Hematopoietic multipotent progenitor cell treated with erythropoietin and hydrocortisone succinate and interleukin-3 and kit ligand, for 4 days (in vitro differentiated cells): ENCODE measurements at places on chromosomes 3 and 15.

- peak; percentile 58 for DNase-seq
These were observed 18.6 kb upstream of the SENP7 start for GRCh38 chr3:101531473-101532086.

GRCh38 chr15:31483053-31483985 lies 156.7 kb downstream of the KLF13 start:
- DNase-seq: peak; percentile 48

GRCh38 chr15:82870727-82871320 lies 61.4 kb downstream of the WHAMM start:
- peak; percentile 89 for DNase-seq

DNA sequence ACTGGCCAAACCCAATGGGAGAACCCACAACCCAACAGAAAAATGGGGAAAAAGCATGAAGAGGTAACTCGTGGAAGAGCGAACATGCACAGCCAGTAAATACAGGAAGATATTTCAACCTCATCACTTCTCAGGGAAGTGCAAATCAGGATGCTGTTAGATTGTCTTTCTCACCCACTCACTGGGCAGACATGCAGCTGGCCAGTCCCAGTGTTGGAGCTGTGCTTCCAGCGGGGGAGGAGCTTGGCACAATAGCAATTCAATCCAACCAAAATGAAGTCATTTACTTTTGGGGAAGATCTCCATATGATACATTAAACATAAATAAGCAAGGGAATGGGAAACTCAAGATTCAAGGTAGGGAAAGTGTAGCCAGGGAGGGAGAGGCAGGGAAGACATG lies 12.1 kb downstream of the WNT7A start:
- DNase-seq: no peak

DNA sequence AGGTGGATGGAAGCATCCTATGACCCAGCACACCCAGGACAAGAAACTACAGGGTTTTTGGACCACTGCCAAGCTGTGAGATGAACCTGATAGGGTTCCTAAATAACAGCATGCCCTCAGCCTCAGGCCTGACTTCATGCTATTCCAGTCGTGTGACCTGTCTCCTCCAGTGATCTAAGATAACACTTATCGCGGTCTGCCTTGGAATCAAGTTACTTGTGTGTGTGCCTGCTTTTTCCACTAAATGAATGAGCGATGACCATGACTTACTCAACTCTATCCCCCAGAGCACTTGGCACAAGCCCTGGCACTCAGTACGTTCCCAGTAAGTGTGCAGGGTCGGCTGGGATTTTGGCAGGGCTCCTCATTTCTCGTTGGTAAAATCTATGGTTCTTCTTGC lies 172.7 kb upstream of the TP63 start:
- peak; percentile 22 for DNase-seq

GRCh38 chr3:41209646-41210045 lies 10.3 kb downstream of the CTNNB1 start:
- DNase-seq: no peak

DNA sequence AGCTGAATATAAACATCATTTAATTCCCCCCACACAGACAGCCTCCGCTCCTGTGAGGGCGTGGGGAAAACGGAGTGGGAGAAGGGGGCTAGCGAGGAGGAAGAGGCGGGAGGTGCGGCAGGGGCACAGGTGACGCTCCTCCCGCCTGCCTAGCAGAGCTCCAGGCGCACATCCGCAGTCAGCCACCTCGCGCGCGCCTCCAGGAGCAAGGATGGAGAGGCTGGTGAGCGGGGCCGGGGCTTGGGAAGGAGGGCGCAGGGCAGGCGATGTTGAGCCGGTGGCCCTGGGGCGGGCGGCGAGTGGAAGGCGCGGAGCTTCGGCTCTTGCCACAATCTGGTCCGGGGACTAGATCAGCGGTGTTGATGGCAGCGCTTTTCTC lies at the start of gene CD200:
Gene CD200, plus strand, starts transcription at position 155 of the 379 bp plus-strand sequence. Its CDS starts 57 bp downstream, at position 212.
- peak; percentile 57 for DNase-seq

DNA sequence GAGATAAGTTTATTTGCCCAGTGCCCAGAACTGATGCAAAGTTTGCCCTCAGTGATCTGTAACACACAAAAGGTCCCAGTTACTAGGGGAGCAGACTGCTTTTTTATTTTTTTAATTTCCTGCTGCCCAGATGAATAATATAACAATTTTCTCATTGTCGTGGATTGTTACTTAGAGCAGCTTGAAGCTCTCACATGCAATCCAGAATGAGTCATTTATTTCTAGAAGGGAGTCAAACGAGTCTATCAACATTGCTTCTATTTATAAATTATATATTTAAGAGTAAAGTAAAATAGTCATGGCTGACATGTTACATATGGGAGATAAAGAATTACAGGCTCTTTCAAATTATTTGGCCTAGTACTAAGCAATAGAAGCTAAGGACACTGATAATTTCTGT lies 41.3 kb downstream of the MEIS2 start:
- no peak for DNase-seq

DNA sequence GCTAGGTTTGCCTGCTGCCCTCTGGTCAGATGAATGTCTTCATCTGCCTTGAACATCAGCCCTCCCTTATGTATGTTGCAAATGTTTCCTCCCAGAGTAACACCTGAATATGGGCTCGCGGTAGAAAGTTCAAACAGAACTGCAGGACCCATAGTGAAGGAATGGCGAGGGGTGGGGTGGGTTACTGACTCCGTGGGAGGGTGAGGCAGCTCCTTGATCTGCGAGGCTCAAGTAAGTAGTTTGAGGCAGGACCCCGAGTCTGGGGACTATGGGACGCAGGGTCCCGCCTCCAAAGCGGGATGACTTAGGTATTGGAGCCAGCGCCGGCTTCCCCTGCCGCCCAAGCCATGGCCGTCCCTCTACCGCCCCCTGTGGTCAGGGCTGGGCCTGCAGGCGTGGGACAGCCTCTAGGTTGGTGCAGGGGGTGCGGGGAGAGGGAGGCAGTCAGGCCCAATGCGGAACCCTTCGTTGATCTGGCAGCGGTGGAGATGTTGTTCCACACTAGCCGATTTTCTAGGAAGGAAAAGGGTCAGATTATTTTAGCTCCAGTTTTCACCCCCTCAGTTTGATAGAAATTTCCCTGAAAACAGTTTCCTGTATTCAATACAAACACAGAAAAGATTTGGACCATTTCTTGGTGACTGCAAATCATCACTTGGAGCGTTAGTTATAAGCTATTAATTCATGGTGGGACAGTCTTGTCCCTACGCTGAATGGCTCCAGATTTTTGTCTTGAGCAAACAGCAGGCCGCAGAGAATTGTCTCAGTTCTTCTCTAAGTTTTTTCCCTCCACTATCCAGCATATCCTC lies 72.3 kb downstream of the CORO2B start:
- DNase-seq: peak; percentile 76

- no peak for DNase-seq
These were observed 85.8 kb upstream of the RGMA start for GRCh38 chr15:93174836-93175235.

DNA sequence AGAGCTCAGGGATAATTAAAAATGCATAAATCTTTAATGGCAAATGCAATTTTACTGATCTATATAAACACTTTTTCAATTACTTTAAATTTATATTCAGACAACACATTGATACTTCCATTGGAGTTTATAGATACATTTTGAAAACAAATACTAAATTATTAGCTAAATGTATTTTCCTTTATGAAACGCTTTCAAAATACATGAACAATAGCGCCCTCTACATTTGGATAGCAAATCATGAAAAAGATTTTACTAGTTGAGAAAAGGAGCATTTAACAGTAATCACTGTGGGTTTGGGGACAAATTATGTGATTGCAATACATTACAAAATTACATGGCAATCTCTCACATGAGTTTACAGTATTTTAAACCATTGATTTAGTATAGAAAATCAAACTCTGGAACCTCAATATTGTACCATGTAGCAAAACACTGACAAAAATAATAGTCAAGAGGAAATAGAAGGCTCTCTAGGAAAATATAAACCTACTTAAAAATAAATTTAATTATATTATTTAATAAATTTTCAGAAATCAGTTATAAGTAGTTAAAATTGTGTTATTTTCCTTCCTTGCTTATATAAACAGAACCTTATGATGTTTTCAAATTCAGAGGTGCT lies 207.9 kb downstream of the ZIC1 start:
- DNase-seq: peak; percentile 60

DNA sequence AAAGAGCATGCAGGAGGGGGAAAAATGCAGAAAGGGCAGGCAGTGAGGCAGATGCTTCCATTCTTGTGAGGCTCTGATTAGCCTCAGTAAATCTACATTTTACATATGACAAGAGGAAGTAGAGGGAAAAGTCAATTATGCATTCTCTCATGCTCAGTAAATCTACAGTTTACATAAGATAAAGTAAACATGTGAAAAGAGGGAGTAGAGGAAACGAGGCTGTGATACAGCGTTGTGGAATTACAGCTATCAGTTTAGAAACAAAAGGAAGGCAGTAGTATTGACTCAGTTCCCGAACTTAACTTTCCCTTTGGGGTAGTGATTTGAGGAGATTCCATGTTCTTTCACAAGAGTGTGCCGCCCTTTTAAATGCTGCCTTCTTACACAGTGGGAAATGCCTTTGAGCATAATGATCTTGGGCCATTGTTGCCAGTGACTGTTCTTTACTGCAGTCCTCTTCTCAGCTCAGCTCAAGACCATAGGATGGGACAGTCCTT lies 39.3 kb downstream of the OSTN start:
- no peak for DNase-seq

DNA sequence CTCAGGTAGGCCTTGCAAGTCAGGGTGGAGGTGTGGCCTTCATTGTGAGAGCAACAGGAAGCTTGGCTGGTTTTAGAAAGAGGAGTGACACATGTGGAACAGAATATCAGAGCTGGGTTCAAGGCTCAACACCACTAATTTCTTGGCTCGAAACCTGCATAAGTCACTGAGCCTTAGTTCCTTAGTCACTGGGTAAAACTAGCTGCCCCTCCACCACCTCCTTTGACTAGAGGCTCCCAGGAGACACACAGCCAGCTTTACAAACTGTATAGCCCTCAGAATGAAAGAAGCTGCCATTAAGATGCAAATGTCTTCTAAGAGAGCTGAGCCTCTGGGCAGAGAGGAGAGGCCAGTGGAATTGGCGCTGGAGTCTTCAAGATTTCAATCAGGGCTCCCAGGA lies 67.7 kb downstream of the CERS3 start:
- no peak for DNase-seq

DNA sequence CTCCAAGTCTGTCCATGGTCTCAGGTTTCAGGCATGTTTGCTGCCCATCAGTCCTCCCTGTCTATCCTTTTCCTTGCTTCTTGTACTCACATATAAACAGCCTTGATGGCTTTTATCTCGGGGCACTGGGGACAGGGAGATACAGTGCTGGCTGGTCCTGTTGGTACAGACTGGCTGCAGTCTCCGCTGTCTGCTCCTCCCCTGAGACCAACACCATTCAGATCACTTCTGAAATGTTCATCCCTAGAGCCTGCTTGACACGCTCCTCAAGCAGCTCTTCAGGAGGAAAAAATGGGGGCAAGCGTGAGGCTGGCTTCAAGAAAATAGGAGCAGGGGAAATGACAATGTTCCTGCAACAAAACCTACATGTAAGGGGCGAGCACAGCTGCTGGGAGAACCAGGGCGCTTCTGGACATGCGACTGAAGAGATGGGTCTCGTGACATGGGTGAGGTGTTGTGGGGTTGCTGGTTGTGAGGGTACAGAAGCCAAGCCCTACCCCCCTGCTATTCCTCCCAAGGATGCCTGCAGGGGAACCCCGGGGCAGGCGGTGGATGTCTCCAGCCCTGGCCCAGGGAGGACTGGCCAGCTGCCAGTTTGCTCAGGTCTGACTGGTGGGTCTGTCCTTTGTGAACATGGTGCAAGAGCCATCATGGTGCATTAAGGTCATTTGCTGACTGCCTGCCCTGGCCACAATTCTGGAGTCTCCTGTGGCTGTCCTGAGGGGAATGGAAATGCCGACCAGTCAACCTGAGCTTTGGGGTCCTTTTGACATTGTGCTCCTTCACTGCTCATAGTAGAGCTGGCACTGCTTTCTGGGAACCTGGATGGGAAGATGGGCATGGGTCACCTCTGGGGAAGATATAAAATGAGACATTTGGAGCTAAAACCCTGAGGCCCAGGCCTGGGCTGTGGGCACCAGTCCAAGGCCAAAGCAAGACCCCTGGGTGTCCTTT lies 40.1 kb downstream of the KY start:
- no peak for DNase-seq

GRCh38 chr3:10234526-10235230 lies 13.6 kb upstream of the TATDN2 start:
- no peak for DNase-seq

DNA sequence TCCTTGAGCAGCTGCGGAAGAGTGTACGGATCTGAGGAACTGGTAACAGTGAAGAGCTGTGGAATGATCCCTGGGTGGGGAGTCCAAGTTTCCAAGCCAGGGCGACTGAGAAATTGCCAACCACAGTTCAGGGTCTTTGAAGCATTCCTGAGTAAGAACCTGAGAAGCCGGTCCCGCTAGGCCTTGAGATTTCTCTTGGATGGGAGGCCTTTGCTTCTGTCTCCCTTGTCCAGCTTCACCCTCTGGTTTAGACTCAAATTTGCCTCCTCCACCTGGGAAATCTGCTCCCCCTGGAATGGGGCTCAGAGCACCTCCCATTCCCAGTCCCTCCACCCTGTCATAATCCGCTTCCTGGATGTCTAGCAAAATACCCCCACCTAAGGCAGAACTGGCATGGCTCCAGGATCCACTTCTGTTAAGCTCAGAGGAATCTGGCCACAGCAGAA lies 127.7 kb upstream of the DLG1 start:
- no peak for DNase-seq

GRCh38 chr3:74443102-74443501 lies 171.4 kb downstream of the CNTN3 start:
- DNase-seq: no peak

DNA sequence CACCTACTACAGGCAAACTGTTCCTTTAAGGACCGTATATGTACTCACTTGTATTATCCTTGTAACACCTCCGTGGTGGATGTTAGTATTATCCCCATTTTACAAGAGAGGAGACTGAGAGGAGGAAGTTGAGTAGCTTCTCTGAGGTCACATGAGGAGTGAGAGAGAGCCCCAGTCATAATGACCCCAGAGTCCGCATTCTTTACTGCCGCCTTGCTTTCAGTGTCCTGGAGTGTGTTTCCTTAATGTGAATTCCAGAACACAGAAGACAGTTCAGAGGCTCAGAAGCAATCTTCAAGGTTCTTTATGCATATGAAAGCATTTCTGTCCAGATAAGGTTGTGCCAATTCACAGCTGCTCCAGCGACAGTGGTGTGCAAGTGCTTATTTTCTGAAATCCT lies 199.2 kb downstream of the CACNA2D3 start:
- no peak for DNase-seq

DNA sequence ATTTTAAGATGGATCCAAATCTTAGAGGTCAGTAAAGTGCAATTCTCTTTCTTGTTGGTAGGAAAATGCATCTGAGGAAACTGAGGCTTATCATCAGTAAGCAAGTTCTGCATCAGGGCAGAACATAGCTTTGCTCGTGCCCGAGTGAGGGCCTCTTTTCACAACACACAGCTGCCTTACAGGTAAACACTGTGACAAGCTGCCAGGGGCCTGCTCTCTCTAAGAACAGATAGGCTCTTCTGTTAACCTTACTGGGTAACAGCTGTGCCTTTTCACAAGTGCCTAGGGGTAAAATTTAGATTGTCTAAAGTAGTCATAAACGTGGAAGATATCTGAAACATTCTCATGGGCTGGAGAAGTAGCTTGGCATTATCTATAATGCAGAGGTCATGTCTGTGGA lies 118.1 kb downstream of the C3orf38 start:
- DNase-seq: no peak

GRCh38 chr15:75597667-75598341 lies 18.7 kb upstream of the PTPN9 start:
- peak; percentile 84 for DNase-seq
